ENCODE measurements at places on chromosomes 6 and 20.
A peak's percentile ranks its signal among the peaks of the same experiment; 100 is the strongest.

DNA sequence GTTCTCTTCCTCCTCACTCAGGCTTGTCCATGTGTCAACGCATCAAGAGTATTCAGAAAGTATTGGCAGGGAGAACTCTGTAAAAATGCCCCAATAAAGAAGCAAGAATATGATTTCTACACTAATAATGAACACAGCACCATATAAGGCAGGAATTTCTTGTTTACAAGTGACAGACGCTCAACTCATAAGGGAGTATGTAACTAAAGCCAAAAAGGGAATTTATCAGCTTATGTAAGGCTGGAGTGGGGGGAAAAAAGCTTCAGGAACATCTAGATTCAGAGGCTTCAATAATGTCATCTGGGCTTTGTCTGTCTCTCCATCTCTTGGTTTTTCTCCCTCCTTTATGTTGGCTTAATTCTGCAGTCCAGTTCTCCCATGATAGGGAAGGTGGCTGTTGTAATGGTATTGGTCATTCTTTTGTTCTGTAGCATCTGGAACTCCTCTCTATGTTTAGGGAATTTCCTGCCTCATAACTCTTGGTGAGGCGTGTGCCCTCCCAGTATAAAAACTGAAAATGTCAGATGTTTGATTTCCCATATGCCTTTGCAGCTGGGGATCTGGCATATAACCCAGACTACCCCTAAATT, 125.1 kb upstream of the COL21A1 start:
- no peak for DNase-seq

DNA sequence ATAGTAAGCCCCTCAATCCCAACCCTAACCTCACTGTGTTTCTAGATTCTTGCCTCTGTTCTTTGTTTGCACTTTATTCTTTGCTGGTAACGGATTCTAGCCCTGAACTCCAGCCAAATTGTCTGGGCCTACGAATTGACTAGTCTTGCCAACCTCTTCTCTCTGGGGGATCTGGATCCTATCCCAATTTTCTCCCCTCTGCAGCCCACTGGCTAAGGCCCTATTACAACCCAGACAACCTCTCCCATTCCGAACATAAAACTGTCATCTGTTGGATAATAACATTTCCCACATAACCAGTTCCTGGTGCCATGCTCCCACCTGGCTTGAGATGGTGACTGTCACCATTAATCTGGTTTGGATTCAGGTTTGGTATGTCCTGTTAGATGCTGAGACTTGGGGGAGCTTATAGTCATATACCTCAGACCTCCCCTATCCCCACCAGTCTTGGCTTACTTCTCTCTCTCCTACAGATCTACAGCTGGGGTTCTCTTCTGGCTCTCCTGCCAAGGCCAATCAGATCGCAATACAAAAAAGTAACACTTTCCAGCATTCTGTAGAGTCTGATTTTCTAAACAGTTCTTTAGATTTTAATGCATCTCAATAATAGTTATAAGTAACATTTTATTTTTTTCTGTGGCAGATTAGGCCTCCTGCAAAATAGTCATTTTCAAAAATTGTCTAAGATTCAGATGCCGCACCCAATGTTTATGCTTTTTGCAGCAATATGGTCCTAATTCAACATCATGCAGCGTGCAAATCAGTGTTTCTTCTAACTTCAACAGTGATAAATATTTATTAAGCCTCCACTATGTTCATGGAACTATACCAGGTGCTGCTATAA, 29.8 kb upstream of the AHI1 start:
- no peak for DNase-seq

- no peak for DNase-seq
These were observed 704.4 kb upstream of the SLC35B3 start for GRCh38 chr6:9139746-9140145.

DNA sequence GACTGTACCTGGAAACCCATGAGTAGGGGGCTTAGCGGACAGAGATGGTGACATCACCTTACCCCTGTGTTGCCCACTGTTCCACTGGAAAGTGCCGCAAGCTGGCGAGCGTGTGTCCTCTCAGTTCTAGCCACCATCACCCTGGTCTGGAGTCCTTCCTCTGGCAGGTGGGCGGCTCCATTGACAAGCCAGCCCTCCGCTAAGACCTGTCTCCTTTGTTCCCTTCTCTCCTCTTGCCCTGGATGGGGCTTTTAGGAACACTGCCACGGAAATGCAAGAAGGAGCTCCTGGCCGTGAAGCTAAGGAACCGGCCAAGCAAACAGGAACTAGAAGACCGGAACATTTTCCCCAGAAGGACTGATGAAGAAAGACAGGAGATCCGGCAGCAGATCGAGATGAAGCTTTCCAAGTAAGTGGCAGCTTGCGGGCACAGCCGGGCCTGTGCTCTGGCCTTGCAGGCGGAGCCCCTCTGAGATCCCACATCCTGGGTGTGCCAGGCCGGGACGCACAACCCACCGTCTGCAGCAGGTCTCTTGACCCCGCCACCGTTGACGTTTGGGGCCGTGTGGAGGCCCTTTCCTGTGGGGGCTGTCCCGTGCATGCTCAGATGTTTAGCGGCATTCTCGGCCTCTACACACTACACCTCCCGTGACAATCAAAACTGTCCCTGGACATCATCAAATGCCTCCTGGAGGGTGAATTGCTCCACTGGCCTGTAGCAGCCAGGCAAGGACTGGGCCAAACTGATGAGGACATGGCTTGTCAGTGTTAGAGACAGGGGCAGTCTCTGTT, 127.5 kb downstream of the SYCP2 start:
- no peak for DNase-seq

GRCh38 chr6:67141005-67141404, 1434.0 kb upstream of the EYS start:
- no peak for DNase-seq

DNA sequence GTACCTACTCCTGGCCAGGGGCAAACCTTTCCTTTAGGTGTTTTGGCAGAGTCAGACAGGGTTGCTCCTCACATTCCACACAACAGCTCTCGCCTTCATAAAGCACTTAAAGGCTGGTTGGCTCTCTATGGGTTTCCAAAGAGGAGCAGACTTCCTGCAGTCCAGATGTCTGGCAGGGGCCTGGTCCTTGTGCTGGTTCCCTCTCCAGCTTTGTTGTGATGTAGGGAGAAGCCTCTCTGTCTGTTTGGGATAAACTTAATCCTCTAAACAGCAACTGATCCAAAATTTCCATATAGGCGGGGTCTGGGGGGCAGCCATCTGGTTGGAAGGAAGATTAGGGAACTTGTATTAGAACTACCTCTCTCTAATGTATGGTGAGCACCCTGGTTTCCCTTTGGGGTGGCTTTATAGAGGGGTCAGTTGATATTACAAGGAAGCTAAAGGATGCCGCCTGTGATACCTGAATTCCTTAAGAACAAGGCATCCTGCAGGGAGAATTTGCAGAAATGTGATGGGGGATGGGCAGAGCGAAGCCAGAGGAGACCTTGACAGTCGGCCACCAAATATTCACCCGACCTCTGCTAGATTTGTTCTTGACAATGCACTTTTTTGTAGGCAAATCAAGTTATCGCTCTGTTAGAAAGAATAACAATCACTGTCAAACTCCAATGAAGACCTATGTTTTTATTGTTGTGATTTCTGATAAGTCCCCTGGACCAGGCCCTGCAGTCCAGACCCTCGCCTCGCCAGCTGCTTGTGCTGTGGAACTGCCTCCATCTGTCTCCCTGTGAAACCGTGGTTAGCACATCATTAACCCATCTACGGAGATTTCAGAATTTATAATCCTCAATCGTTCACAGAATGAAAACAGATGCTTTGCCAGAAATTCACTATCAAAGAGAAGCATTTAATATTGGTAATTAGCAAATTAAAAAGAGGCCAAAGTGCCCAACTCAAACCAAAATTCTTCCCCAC, 94.0 kb upstream of the RALGAPA2 start:
- no peak for DNase-seq

- DNase-seq, result peak; percentile 73
These were observed 732 bp upstream of the STXBP5 start for GRCh38 chr6:147203311-147204059.
